ENCODE measurements at places on chromosomes 2 and 18.

- DNase-seq = no peak
These were observed 105.3 kb upstream of the BCL2L11 start for GRCh38 chr2:111015283-111015995.

- no peak for DNase-seq
These were observed 53.3 kb upstream of the AP1S3 start for GRCh38 chr2:223890721-223891120.

DNA sequence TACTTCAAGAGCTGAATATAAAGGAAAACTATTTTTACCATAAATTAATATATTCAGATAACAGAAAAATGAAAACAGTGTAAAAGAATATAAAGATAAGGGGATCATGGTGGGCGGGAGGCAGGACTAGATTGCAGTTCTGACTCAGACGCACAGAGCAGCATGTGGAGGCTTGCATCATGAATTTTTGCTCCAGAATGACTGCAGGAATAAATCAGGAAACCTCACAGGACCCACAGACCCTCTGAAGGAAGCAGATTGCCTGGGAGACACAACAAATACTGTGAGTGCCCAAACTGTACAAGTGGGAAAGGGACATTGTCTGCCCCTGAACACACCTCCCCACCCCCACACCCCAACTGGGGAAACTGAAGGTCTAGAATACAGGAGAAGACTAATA, 19.2 kb upstream of the SIGLEC15 start:
- no peak for DNase-seq

- no peak for DNase-seq
These were observed 39.8 kb upstream of the C2orf15 start for GRCh38 chr2:99101697-99102096.

GRCh38 chr2:1350111-1350510, 63.2 kb upstream of the TPO start:
- DNase-seq = no peak

DNA sequence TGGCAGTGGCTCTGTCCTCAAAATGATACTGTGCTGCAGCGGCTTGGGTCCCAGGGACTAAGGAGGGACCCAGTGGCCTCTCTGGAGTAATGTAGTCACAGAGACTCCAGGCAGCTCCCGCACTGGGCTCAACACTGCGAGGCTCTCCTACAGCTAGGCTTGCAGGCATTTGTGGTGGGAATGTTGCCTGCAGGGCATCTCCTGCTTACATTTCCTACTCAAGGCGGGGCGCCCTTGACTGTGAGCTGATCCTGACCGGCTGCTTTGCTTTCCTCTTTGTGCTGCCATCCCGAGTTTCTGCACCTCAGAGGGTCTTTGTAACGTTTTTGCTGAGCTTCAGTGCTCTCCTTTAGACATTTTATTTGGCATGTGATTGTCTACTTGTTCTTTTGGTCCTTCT, 177.4 kb upstream of the FN1 start:
- no peak for DNase-seq

- no peak for DNase-seq
These were observed 55.7 kb downstream of the SCN2A start for GRCh38 chr2:165294912-165295311.

GRCh38 chr2:105802587-105802986, 57.9 kb downstream of the NCK2 start:
- DNase-seq = peak; percentile 46

GRCh38 chr2:130183512-130184373, 1.7 kb downstream of the MZT2B start:
- DNase-seq = no peak

DNA sequence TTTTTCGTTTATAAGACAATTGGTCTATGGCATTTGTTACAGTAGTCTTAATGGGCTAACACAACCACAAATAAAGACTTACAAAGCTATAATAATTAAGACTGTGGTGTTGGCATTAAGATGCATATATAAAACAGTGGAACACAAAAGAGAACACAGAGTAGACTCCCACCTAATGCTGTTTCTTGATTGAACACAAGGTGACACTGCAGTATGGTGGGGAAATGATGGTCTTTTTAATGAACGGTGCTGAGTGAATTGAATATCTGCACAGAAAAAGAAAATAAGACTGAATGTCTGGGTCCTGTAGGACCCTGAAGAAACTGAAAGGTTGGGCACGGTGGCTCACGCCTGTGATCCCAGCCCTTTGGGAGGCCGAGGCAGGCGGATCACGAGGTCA, 1136.6 kb upstream of the NXPH2 start:
- DNase-seq = no peak

- DNase-seq = no peak
These were observed 20.8 kb downstream of the ADNP2 start for GRCh38 chr18:80129672-80130367.

DNA sequence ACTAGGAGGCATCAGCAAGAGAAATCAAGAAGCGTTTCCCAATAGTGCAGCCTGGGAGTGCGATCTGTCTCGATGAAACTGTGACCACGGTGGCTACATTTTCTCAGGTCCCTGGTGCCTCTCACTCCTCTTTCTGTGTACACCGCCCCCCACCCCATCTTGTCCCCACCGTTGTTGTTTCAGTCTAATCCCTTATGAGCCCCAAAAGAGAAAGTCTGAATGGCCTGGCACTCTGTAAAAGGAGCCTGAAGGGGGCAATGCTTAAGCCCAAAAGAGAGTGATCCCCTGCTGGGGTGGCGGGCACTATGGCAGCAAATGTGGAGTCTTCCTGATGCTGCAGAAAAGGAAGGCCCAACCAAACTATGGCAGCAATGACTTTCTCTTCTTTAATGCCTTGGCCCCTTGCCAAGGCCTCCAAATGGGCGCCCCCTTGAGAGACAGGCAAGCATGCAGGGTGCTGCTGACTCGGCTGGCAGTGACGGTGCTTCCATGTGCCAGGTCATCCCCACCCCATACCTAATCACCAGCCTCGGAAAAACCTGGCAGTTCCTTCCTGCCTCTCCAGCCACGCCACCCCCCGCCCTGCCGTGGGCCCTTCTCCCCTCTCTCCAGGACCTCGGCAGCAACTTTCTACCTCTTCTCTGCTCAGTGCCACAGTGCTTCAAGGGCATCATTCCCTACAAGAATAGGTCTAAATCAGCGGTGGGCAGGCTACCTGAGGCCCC, 123.0 kb downstream of the CYP26B1 start:
- no peak for DNase-seq

DNA sequence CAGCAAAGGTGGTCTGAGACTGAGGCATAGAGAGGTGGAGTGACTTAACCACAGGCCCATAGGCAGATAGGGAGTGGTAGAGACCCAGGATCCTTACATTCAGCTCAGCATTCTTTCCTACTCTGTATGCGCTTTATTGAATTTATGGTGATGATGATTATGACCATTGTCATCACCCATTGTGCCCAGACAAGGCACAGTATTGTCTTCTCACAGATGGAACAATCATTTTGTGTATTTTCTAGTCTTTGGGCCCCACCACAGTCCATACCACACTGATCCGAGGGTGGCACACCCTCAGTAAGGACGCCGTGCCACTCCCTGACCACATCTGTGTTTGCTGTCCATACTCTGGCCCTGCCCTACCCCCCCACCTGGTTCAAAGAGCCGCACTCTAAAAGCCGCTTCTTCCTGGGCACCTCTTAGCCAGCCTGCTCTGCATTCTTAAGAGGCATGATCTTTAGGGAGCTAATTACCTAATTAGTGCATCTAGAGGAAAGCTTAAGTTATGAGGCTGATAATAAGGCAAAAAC, 179.6 kb upstream of the SMAD2 start:
- no peak for DNase-seq

DNA sequence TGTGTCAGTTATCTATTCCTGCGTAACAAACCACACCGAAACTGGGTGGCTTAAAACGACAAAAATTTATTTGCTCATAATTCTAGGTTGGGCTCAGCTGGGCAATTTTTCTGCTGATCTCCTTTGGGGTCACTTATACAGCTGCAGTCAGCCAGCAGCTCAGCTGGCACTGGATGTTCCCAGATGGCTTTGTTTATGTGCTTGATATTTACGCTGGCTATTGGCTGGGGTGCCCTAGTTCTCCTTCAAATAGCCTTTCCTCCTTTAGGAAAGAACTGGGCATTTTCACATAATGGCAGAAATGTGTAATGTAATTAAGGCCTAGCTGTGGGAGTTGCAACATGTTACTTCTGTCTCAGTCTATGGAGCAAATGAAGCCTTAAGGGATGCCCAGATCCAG, 142.2 kb downstream of the B3GNT2 start:
- DNase-seq = no peak

DNA sequence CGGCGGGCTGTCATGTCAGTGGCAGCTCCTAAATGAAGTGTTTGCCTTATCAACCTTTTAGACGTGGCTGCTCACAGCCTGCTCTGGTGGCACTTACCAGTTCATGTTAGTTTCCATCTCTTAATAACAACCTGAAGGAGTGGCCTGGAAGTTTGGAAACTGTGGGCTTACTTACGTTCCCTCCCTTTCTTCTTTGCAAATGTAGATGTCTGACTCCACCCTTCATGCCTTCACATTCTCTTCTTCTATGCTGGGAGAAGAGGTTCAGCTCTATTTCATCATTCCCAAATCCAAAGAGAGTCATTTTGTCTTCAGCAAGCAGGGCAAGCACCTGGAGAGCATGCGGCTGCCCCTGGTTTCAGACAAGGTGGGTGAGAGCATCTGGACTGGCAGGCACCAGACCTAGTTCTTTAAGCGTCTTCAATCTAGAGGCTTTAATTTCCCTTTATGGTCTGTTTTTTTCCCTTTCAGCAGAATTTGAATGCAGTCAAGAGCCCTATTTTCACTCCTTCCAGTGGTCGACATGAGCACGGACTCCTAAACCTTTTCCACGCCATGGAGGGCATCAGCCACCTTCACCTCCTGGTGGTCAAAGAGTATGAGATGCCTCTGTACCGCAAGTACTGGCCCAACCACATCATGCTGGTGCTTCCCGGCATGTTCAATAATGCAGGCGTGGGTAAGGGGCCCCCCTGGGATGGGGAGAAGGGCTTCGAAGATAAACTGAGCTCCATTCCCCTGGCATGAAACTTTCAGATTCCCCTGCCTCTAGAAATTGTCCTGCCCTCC, 92.4 kb downstream of the ESCO1 start:
- DNase-seq = no peak

- DNase-seq = no peak
These were observed 29.7 kb downstream of the TWSG1 start for GRCh38 chr18:9364242-9364641.

DNA sequence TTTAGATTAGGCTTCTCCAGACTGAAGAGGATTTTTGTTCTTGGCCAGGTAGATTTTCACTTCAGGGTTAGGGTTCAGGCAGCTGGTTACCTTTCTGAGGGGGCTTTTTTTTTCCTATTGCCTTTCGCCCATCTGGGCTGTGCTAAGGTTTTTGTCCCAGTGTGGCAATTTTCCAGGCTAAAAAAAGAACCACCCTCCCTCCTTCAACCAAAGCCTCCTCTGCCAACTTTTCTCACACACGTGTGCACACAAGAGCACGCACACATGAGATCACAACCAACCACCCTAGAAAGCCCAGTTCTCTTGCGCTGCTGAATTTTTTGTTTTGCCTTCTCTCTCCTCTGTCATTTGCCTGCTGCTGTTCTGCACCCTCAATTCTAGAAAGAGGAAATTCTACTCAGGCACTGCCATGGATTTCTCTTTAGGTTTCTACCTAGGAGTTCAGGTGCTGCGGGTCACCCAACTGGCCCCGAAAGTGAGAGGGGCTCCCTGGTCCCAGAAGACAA, 8.5 kb upstream of the CXCR4 start:
- DNase-seq = no peak
